Amygdala (tissue), 56 donors: ENCODE measurements at places on chromosomes 6 and 20.

DNA sequence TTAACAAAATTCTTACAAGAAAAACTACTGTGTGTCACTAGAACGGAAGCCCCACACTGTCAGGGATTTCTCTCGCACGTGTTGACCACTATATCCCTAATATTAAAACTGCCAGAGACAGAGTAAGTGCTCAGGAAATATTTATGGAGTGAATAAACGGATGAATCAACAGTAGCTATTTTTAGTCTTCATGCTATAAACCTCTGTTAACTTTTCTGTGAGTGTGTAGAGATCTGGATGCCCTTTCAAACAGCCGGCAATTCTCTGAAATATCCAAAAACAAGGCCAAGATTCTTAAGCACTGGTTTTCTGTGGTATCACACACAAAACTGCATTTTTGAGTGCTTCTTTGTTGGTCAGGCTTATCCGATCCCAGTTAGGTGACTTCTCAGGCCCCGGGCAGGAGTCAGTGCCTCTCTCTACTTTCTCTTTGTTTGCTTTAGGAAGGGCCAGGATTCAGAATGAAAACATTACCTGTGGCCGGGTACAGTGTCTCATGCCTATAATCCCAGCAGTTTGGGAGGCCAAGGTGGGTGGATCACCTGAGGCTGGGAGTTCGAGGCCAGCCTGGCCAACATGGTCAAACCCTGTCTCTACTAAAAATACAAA lies 15.7 kb downstream of the ATP9A start:
- no peak for DNase-seq

GRCh38 chr6:135008941-135009290 lies 45.7 kb downstream of the HBS1L start:
- no peak for DNase-seq

DNA sequence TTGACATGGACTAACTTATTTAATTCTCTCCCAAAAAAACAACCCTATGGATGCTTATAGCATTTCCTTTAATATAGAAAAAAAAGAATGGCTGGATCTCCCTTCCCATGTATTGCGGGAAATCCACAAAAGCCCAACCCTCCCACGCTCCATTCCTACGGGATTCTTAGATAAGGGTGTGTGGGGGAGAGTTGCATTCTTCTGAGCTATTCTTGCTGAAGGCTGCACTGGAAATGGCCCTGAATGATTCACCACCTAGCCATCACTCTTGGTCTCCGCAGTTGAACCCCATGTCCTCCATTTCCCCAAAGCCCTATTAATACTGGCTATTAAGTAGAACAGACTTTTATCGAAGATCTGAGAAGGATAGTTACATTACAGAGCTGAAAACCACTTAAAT lies 41.9 kb upstream of the ADGRF5 start:
- DNase-seq, result no peak

GRCh38 chr20:34852298-34852697 lies 20.4 kb downstream of the GGT7 start:
- DNase-seq, result no peak

GRCh38 chr20:32841174-32841573 lies 17.5 kb upstream of the EFCAB8 start:
- no peak for DNase-seq

DNA sequence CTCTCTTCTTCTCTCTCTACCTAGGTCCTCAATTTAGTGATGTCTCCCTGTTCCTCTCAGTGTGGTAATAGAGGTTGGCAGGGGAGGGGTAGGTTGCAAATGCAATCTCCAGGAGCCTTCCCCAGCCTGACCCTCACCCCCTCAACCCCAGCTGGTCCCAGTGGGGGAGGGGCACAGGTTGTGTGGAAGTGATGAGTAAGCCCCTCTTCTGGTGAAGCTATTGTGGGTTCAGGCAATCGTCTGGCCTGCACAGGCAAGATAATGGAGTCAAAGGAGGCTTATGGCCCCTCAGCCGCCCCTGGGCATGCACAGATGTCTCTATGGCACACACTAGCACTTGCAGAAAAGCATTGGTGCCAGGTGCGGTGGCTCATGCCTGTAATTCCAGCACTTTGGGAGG lies 10.8 kb upstream of the ADA start:
- DNase-seq, result no peak

DNA sequence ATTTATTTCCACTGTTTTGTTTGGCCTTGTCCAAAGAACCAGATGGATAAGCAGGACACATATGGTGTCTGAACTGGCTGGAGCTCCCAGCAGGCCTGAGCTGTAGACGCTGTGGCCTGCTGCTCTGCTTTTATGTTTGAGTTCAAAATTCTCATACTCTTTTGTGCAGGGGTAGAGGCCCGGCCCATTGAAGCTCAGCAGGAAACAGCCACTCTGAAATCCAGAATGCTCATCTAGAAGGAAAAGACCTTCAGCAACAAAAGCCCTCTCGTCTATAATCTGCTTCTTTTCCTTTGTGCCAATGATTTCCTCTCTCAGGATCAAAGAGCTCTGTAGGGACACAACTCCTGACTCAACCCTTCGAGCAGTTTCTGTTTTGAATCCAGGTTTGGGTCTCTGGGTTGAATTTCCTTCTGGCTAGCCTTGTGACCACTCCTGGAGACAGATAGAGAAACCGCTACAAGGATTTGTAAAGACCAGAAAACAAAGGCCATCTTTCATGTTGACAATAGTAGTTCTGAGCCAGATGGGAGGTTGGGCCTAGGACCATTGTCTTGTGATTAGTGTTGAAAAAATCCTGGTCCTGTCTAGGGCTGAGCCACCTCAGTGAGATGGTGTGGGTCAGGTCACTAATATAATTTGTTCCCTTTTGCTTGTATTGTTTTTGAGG lies 446.7 kb downstream of the BCKDHB start:
- no peak for DNase-seq

DNA sequence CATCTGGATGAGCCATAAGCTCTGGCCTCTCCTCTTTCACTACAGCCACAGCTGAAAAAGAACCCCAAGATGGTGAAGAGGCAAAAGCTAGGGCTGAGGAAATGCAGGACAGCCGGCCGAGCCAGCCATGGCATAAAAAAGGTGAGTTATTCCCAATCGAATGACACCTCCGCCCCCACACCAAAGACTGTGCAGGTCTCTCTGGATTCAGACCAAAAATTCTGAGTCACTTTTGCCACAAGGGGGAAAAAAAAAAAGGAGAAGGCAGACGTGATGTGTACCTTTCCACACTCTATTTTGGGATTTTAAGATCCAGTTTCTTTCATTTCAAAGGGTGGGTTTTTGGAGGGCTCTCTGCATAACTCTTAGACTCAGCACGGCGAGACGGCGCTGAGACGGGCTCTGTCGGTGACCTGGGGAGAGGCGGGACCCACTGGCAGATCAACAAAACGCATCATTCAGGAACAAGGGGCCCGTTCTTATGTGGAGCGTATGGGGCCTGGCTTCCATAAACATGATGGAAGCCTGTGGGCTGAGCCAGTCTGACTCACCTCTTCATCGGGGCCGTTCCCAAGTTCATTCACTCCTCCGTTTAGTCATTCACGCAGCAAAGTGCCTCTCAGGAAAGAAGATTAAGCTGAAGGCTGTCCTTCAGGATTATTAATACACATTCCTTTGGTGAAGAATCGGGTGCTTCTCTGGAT lies 54.8 kb downstream of the NFATC2 start:
- no peak for DNase-seq

DNA sequence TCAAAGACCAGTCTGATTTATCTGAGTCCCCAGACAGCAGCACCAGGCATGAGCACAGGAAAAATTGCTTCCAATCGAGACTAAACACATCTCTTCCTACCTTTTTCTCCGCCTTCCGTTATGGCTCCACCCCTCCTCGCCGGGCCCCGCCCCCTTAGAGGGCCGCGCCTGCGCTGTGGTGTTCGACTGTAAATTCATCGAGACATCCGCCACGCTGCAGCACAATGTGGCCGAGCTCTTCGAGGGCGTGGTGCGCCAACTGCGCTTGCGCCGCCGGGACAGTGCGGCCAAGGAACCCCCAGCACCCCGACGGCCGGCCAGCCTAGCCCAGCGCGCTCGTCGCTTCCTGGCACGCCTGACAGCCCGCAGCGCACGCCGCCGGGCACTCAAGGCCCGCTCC lies 8.9 kb downstream of the REM1 start:
- DNase-seq, result no peak

DNA sequence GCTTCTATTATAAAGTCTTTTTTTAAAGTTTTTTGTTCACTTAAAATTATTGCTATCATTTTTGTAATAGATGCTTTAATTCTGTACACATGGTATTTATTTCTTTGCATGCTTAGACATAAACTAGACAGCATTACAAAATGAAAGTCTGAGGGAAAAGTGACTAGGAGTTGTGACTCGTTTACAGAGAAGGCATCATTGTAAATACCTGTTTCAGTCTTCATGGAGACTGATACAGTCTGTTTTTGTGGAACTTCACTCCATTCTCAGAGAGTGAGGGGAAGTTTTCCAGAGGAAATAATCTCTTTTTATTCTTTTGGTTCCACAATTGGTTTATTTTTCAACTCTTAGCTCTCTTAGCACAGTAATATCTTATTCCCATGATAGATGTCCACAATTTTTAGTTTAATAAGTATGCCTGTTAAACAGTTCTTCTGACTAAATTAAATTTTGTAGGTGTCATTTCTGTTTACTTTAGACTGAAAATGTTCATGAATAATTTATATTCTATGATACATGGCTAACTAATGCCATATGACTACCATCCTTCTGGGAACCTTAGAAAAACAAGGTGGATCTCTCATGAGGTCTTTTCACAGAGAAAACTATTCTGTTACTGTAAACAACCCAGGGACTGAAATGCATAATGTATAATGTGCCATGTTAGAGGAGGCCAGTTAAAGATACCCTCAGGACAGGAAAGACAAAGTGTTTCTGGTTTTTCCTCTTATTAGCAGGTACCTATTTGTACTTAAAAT lies 69.2 kb downstream of the MYO6 start:
- DNase-seq, result no peak

DNA sequence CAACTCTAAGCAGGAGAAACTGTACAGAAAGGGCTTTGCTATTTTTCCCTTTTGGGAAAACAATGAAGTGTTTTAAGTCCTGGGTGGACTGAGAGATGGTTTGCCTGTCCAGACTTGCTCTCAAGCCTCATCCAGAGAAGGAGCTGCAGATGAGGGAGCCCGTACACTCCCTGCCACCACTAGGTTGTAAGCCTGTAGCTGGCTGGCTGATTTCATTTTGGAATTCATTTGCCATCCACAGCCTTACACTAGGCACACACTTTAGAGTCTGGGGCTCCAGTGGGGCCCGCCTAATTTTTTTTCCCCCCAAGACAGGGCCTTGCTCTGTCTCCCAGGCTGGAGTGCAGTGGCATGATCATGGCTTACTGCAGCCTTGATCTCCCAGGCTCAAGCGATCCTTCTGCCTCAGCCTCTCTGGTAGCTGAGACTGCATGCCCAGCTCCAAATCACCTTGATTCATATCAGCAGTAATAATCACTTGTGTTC lies 28.4 kb downstream of the POFUT1 start:
- DNase-seq, result no peak

DNA sequence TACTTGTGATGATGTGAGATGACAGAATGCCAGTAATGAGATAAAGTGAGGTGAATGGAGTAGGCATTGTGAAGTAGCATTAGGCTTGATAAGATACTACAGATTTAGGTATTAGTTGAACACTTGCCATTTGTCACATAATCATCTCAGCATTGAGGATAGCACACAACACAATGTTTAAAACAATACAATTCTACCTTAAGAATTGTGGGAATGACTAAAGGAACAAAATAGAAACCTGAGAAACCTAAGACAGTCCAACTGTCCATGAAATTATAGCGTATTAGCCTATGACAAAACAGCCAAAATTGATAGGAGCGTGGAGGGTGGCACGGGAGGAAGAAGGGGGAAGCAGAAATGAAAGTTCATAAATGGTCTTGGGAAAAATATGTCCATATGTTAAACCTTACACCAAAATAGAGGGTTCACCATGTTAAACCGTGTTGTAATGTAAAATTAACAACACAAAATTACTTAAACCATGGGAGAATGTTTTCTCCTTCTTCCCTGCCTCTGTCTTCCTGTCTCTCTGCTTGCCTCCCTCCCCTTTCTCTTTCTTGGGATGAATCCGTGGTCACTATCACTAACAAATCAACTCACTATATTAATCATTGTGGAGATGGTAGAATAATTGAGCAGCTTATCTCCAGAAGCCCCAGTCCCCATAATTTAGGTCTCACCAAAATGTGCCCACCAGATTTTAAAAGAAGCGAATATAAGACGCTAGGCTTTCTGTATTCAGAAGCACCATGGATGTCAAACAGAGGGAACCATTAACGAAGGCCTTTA lies 33.0 kb upstream of the HFE start:
- DNase-seq, result no peak

DNA sequence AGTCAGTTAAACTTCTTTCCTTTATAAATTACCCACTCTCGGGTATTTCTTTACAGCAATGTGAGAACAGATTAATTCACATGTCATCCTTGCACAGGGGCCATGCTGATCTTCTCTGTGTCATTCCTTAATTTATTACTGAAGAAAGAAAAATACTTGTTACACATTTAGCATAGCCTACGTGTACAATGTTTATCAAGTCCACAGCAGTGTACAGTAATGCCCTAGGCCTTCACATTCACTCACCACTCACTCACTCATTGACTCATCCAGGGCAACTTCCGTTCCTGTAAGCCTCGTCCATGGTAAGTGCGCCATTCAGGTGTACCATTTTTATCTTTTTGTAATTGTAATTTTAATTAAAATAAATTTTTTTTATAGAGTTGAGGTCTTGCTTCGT lies 73.6 kb downstream of the RSPH3 start:
- no peak for DNase-seq

DNA sequence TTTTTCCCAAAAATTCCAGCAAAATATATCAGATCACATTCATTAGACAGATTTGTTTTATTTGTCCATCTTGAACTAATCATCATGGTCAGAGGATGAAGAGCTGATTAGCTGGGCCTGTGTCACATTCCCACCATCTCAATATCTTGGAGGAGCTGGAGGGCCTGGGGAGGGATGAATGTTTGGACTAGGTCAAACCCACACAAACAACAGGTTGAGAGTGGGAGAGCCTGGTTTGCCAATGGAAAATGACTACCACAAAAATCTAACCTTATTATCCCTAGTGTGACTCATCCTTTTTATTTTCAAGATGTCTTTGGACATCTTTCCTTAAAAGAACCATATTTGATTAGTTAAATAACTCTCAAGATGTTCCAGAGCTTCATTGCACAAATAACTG lies 242.4 kb downstream of the OGFRL1 start:
- DNase-seq, result no peak

DNA sequence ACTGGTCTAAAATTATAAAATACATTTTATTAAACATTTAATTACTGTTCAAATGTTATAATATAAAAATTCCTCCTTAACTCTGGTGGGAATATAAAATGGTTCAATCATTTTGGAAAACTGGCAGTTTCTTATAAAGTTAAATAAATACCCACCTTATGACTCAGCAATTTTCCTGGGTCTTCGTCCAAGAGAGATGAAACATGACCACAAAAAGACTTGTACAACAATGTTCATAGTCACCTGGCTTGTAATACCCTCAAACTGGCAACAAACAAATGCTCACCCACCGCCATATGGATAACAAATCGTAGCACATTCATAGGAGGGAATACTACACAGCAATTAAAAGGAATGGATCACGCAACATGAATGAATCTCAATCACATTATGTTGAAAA lies 66.0 kb upstream of the RIN2 start:
- no peak for DNase-seq

GRCh38 chr6:137171824-137172733 lies 1.4 kb downstream of the IL22RA2 start:
- no peak for DNase-seq
